Activated CD4-positive, alpha-beta memory T cell treated with anti-CD3 and anti-CD28 coated beads, Interleukin-2, amount 10 ng/mL, durations not matched to agents 7 days and 5 days (primary cell): ENCODE measurements at places on chromosomes 6 and 20.

GRCh38 chr20:59269411-59270025, 30.9 kb upstream of the EDN3 start:
- peak; percentile 35 for DNase-seq

DNA sequence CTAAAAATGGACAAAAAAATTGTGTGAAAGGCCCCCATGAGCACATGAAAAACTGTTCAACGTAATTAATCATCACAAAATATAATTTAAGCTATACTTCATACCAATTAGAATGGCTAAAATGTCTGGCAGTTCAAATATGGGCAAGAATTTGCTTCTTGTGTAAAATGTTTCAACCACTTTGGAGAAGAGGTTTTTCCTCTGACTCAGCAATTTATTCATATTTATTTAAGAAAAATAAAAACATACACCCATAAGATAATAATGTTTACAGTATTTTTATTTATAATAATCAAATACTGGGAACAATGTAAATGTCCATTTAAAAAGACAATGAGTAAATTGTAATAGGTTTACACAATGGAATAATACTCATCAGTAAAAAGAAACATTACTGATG, 395.1 kb upstream of the KHDRBS2 start:
- DNase-seq = no peak

- DNase-seq = no peak
These were observed 7.3 kb downstream of the RGS17 start for GRCh38 chr6:153123801-153124200.

GRCh38 chr20:46356195-46357029, 48.1 kb upstream of the CDH22 start:
- DNase-seq = no peak

GRCh38 chr6:155523821-155524651, 68.4 kb upstream of the NOX3 start:
- no peak for DNase-seq

DNA sequence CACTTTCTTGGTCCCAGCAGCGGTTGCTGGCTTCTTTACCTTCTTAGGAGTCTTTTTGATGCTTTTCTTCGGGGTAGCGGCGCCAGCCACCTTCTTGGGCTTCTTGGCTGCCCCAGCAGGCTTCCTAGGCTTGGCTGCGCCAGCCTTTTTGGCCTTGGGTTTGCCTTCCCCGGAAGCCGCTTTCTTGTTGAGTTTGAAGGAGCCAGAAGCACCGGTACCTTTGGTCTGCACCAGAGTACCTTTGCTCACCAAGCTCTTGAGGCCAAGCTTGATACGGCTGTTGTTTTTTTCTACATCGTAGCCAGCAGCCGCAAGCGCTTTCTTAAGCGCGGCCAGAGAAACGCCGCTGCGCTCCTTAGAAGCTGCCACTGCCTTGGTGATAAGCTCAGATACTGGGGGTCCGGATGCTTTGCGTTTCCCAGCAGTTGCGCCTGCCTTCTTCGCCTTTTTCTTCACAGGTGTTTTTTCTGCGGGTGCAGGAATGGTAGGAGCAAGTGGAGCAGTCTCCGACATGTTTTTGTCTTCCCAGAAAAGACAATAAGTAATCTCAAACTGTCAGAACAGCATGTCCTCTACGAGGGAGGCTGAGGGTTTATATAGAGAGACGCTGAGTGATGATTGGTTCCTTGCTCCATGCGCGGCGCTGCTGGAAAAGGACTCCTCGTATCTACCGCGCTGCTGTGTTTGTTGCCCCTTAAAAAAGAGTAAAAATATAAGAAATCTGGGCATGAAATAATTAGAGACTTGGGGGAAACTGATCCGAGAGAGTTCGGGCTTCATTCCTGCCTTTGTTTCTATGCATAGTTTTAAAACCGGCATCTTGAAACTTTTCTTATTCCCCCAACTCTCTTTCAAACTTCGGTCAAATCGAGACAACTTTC, 130.3 kb upstream of the BTN3A2 start:
- peak; percentile 85 for DNase-seq

GRCh38 chr6:84766118-84766798, 1.9 kb upstream of the TBX18 start:
- no peak for DNase-seq

DNA sequence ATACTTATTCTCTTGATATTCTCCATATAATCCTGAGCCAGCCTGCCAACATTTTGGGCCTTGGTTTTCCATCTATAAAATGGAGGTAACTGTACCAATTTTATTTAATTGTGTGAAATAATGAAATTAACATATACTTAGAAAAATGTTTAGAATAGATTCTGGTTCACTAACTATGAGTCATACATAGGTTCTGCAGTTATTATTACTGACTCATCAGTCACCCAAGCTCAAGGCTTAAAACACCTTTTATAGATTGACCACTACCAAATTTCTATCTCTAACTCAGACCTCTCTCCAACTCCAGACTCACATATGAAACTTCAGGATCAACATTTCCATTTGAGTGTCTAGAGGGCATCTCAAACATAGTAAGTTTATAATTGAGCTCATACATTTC, 1277.2 kb upstream of the GJE1 start:
- no peak for DNase-seq

- DNase-seq = no peak
These were observed 8.4 kb downstream of the DUSP22 start for GRCh38 chr6:300494-301198.

DNA sequence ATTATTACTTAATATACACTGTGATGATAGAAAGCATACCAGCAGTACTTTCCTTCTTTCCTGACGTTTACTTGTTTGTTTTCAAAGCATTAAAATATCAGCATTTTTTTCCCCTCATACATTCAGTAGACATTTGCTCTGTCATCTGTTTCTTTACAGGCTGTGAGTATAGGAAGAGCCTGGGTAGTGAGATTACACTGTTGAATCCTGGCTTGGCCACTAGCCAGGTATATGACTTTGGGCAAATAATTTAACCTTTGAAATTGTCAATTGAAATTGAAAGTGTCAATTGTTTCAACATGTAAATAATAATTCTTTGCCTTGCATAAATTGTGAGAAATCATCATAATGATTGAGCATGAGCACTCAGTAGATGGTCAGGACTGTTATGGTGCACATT, 336.2 kb downstream of the CDKAL1 start:
- DNase-seq = no peak

DNA sequence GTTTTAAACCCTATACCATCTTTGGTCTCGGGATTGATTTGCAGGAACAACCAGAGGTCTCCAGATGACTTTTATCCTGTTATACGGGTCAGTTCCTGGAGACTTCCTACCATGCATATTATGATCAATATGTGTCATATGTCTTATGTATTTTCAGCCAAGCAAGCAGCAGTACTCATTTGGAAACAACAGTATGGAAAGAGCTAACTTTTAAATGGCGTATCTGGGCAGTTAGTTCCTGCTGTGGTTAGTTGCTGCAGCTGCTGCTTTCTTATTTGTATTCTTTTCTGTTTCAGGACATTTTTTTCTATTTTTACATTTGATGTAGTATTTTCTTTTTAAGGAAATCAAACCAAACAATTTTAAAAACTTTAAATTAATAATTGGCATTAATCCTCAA, 207.5 kb downstream of the MANEA start:
- no peak for DNase-seq

DNA sequence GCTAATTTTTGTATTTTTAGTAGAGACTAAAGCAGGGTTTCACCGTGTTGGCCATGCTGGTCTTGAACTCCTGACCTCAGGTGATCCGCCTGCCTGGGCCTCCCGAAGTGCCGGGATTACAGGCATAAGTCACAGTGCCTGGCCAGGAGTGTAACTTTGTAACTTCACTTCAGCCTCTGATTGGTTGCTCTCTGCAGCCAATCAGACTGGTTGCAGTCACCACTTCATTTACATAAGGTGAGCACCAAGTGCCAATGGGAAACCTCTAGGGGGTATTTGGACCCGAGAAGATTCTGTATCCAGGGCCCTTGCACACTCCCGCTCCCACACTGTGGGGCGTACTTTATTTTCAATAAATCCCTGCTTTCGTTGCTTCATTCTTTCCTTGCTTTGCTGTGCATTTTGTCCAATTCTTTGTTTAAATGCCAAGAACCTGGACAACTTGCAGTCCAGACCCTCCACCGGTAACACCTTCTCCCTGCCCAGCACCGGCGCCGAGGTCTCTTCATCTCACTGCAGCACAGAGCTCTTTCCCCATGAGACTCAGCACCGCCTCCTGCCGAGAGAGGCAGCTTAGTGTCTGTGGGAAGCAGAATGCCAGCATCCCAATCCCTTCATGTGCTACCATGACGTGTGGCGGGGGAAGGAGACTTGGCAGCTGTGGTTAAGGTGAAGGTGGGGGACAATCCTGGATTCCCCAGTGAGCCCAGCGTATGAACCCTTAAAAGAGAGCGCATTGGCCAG, 14.0 kb upstream of the MRGBP start:
- DNase-seq = no peak

DNA sequence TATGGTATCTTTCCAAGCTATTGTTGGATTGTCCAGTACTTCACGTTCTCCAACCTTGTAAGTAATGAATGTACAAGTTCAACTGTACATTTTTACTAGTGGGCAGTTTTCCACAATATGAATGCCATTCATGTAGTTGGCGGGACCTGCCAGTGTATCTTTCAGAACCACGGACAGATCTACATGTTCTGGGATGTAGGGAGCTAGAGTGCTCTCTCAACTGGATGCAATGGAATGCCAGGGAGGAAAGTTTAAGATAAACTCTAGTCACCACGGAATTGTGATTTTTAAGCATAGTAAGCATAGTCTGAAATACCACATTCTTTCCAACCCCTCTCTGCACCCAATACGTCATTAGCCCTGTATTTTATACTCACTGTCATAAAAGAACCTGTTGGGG, 21.5 kb upstream of the HLA-C start:
- no peak for DNase-seq

DNA sequence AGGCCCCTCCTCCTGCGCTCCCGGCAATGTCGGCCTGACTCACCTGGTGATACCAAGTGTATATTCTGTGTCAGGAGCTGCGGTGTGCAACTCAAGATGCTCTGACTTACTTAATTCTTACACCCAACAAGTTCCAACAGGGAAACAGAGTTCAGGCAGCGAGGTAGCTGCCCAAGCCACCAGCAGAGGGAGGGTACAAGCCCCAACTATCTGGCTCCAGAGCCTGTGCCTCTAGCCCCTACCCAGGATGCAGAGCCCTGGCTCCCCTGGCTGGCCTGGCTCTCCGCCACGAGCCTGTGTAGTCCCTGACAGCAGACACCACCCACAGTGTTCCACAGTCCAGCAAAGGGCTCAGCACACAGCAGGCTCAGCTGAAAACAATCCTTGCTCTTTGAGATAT, 34.9 kb downstream of the C20orf203 start:
- no peak for DNase-seq

DNA sequence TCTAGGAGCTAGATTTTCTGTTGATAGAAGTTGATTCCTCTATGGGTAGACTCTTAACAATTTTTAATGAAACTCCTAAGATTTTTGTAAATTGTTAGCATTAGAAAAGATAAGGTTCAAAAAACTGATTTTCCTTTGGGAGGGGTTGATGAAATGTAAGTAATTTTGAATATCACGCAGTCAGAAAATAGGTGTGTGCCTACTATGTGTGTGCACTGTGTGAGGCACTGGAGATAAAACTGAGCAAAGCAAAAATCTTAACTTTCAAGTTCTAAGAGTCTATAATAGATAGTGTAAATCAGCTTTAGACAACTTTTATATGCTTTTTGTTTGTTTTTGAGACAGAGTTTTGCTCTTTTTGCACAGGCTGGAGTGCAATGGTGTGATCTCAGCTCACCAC, 53.3 kb downstream of the FAM217A start:
- no peak for DNase-seq

GRCh38 chr6:40928307-40928706, 110.7 kb downstream of the UNC5CL start:
- DNase-seq = no peak

DNA sequence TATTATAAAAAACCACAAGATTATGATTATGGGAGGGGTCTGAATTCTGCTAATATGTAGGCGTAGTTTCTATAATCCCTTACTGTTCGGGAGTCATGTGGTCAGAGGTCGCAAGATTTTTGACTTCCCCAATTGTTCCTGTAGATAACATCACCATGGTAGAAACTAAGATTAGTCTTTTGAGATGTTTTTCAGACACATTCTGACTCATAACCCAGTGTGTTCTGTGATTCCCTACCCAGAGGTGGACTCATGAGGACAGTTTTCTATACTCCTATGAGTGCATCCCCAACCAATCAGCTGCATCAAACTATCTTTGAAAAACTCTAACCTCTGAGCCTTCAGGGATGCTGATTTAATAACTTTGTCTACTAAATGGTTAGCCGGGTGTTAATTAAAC, 175.5 kb downstream of the RFPL4B start:
- DNase-seq = no peak

GRCh38 chr6:154106251-154106650, 67.2 kb downstream of the OPRM1 start:
- DNase-seq = no peak

GRCh38 chr6:46054516-46054915, 38.9 kb upstream of the CLIC5 start:
- no peak for DNase-seq

DNA sequence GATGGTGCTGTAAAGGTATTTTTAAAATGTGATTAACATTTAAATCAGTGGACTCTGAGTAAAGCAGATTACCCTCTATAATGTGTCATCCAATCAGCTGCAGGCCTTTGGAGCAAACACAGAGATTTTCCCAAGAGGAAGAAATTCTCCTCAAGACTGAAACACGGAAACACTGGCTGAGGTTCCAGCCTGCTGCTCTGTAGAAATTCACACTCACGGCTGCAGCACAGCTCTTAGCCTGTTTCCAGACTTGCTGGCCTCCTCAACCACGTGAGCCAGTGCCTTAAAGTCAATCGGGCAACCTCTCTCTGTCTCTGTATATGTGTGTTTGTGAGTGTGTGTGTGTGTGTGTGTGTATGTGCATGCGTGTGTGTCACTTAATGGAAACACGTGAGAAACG, 41.1 kb downstream of the PDE10A start:
- DNase-seq = no peak
